ENCODE measurements at places on chromosomes 3 and 15.

GRCh38 chr3:89577637-89578530 is 470.5 kb downstream of the EPHA3 start:
- DNase-seq: no peak

- DNase-seq: no peak
Measured at GRCh38 chr3:69872783-69873378, 126.7 kb upstream of the SAMMSON start.

GRCh38 chr3:10628891-10629670 is 123.7 kb upstream of the ATP2B2 start:
- DNase-seq: no peak

DNA sequence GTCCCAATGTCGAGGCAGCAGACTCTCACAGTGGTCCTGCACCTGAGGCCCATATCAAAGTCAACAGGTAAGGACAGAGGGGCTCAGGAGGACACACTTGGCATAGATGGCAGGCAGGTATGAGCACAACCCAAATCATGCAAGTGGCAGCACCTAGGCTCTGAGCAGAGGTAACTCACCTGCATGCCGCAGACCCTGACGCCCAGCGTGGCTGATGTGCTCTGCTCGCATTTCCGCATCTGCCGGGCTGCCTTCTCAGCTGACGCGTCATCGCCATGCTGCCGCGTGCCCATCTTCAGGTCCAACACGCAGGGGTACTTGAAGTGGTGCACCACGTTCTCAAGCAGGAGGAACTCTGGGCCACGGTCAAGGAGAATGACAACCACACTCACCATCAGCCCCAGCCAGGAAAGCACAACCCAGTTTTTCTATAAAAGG is 4.2 kb upstream of the GMPPB start:
- DNase-seq: peak; percentile 8

GRCh38 chr15:99076555-99077308 is 28.1 kb upstream of the SYNM start:
- DNase-seq: peak; percentile 72

- peak; percentile 85 for DNase-seq
Measured at GRCh38 chr15:31327669-31328427, 1.2 kb downstream of the KLF13 start.

DNA sequence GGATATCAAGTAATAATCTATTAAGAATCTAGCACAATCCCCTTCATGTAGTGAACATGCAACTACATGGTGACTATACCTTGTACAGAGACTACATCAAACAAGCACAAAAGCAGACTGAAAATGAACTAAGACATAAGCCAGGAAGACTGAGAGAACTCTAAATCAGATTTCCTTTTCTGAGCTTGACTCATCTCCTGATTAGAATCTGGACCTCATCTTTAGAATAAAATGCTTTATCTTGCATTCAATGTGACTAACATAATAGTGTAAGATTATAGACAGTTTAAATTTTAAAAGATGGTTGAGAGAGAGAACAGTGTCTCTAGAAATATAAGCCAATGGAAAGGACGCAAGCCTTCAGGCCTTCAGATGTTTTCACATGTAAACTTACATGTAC is 17.5 kb upstream of the PKM start:
- no peak for DNase-seq

DNA sequence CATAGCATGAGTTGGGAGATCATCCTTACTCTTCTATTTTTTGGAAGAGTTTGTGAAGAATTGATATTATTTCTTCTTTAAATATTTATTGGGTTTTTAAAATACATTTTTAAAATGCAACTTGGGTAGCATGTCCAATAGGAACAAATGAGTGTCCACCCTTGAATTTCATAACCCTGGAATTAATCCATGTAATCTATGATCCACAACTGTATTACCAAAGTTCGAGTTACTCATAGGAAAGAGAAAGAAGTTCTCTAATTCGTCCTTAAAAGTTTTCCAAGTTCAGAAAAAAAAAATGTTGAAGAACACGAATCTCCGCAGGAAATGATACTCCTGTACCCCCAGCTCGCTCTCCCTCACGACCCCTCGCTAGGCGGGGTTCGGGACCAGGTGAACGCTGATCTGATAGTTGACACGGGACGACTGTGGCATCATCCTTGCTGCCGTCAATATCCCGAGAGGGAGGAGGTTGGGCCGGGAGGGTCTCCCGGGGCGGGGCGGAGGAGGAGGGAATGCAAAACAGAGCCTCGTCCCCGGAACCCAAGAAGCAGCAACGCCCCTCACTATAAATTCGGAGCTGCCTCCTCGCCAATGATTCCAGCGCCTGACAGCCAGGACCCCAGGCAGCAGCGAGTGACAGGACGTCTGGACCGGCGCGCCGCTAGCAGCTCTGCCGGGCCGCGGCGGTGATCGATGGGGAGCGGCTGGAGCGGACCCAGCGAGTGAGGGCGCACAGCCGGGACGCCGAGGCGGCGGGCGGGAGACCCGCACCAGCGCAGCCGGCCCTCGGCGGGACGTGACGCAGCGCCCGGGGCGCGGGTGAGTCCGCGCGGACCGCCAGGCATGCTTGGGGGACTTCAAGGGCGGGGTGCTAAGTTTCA is at the start of gene AGTR1:
Gene AGTR1, plus strand, starts transcription at position 598 of the 884 bp plus-strand sequence. CDS start 43,133 bp downstream, outside the sequence.
- peak; percentile 61 for DNase-seq
